8988T (cell line): ENCODE measurements at places on chromosomes 3 and 15.

- no peak for DNase-seq
Observed at GRCh38 chr3:138371070-138371965, 22.9 kb downstream of the MRAS start.

DNA sequence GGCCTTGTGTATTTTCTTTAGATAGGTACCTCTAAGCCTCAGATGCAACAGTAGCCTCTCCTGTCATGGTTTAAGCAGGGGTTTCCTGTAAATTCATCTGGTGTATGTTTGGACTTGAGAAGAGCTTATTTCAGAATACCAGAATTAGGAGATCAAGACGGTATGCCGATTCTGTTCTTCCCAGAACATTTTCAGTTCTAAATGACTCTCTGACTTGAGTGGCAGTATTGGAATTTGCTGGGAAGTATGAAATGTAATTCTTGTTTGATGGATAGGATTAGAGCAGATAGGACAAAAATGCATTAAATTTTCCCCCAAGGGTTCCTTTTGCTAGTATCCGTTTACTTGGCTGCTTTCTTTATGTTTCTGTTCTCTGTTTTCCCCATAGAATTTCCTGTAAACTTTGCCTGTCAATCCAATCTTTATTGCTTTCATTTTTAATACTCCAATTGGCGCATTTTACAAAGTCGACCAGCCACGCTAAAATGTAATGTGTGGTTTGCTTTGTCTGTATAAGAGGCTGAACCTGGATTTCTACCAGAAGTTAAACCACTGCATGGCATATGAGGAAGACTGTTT lies 612.2 kb downstream of the RBMS3 start:
- DNase-seq, result no peak

DNA sequence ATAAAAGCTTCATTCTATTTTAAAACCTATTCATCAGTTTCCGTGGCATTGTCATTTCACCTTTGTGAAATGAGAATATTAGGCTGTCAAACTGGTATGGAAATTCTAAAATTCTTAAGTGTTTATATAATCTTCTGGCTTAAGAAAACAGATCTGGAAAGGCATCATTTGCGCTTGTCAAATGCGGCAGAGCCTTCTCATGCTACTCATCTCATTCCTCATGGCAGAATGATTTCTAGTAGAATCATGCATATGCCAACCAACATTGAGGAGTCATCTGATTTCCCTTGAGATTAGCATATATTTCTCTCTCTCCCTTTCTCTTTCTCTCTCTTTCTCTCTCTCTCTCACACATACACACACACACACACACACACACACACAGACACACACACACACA lies 48.8 kb downstream of the STRIT1 start:
- DNase-seq, result no peak

DNA sequence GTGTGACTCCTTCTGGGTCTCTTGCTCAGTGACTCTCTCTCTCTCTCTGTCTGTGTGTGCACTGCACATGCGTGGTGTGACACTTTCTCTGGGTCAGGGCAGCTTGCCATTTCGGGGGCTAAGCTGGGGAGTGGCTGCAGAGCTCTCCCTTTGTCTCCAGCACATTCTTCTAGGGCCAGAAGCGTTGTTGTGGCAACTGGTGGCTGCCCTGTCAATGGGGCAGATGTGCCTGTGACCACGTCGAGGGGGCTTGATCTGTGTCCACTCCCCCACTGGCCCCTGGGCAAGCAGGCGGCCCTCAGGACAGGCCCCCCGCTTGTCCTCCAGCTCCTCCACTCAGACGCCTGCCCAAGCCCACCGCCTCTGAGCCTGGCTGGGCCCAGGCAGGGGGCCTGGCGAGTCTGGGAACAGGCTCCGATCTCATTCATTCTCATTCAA lies 67.8 kb downstream of the WNT7A start:
- DNase-seq, result no peak

DNA sequence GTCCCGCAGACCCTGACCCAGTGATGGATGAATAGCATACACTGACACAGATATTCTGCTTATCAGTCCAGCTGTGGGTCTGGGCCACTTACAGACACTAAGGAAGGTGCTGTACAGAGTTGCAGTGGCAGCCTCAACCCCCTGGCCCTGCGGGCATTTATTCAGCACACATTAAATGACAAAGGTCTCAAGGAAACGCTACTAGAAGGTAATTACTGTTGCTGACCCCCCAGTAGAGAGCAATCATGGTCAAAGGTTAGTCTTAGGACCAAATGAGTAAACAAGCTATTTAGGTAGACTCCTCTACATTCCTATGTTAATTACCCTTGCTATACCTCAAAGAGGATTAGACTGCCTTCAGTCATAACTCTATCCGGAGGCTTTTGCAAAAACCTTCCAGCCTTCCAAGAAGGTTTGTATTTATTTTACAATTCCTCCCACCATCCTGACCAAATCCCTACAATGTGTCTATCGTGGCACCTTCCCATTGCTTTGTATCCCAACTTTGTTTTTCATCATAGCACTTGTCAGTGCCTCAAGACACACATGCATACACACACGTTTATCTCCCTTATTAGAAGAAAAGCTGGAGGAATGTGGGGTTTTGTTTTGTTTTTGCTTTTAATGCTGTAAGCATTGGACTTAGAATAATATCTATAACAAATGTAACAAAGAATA lies 227.9 kb downstream of the PYDC2 start:
- no peak for DNase-seq

- no peak for DNase-seq
Observed at GRCh38 chr15:96183867-96184266, 146.6 kb upstream of the NR2F2 start.
